ENCODE measurements at places on chromosomes 16 and 17. TPM values are rescaled to one million over a fixed set of nuclear protein-coding genes. Genes with fewer than 3 reads are reported as not detected.

GRCh38 chr16:72085002-72085401, 8.4 kb downstream of the TXNL4B start:
- peak; percentile 18 for DNase-seq

GRCh38 chr16:72240466-72240865, 68.5 kb upstream of the PMFBP1 start:
- no peak for DNase-seq

DNA sequence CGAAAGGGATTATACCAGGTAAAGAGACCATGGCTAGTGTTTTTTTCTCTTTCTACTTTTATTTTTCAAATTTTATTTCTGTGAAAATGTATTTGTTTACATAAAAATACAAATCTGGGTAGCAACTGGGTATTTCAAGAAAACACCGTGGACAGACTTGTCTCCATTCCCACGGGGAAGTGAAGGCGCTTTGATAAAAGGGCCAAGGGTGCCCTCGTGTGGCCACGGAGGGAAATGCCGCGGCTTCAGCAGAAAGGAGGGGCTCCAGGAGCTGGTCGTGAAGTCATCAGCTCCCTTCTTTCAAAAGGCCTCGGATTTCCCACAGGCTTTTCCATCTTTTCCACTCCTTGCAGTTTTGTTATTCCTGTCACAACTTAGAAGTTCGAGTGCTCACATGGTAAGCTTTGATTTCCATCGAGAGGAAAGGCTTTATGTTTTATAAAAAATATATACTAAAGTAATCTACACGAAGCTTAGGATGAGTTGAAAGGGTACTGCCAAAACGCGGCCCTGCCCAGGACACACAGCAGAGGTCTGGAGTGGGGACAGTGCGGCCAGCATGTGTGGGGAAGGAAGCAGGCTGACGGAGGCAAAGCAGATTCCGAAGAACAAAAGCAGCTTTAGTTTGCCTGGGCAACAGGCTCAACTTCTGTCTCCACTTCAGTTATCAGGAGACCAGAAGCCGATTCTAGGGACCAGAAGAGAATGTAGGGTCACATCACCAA, 15.3 kb upstream of the MNT start:
- DNase-seq, result peak; percentile 90

Gene MAZ
- total RNA-seq, result 267 TPM

Gene TSR3
- 53.6 TPM for total RNA-seq

- peak; percentile 62 for DNase-seq
These were observed 43.1 kb downstream of the TBCD start for GRCh38 chr17:82794781-82795482.

Gene KRT36
- 0.36 TPM for total RNA-seq

GRCh38 chr17:8141045-8141444, 11.2 kb downstream of the PER1 start:
- peak; percentile 9 for DNase-seq

DNA sequence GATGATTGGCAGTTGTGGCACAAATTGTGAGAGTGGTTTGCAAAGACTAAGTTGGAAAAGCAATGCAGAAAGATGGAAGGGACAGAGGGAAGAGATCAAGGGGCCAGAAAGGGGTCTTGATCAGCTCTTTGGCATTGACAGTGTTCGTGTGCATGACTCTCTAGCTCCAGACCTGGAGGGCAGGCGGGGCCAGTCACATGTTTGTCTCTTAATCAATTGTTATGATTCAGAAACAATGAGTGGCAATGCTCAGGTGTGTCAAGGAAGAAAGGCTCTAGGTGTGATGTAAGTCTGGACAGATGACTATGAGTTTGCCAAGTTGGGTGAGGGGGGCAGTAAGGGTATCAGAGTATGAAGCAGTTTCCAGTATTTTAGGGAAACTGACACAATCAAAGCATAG, 32.1 kb downstream of the WSB1 start:
- no peak for DNase-seq

Gene TBC1D3C
- total RNA-seq, result not detected

Gene SOCS7
- total RNA-seq, result 17.1 TPM

DNA sequence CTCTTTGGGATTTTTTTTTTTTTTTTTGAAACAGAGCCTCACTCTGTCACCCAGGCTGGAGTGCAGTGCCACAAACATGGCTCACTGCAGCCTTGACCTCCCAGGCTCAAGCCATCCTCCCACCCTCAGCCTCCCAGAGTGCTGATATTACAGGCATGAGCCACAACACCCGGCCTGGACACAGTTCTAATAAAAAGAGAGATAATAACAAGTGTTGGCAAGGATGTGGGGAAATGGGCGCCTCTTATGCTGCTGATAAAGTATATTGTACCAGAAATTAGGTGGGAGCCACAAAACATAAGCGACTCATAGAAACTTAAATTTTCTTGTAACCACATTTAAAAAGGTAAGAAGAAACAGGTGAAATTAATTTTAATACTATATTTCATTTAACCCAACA, 50.4 kb upstream of the FA2H start:
- no peak for DNase-seq

DNA sequence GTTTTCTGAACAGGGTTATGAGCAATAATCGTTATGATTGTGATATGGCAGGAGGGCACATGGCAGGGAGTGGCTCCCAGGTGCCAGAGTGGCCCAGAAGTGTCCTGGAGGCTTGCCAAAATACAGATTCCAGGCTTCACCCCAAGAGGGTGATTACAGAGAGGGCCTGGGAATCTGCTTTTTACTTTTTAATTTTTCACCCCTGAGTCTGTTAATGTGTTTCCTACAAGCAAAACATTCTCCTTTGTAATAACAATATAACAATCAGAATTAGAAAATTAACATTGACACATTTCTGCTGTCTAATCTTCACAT, 212.4 kb downstream of the SNX29 start:
- no peak for DNase-seq

Gene TP53TG3B
- total RNA-seq, result not detected

DNA sequence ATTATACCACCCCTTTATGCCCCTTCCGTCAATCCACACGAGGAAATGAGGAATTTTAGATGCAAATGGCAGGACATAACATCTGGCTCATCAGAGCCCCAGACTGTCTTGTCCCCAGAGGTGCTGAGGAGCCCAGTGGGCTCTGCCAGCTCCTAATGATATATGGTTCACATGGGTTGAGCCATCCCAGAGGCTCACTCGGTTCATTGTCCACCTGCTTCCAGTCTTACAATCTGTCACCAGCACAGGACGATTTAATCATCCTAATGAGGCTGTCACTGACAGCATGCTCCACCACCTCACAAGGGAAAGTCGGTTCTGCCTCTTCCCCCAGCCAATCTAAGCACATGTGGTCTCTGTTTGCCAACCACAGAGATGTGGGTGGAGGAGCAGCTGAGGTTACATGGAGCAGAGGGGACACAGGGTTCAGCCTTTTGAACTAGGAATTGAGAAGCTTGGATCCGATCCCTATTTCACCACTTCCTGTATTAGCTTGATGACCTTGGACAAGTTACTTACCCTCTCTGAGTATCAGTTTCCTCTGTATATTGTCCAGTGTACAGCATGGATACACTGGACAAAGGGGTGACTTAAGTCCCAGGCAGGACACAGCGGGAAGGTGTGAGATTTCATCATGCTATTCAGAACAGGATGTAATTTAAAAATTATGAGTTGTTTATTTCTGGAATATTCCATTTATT, 27.0 kb upstream of the DHX8 start:
- DNase-seq, result peak; percentile 63

- no peak for DNase-seq
These were observed 1.8 kb upstream of the SYNRG start for GRCh38 chr17:37610971-37611370.

Gene IL17C
- 0.29 TPM for total RNA-seq
